ENCODE measurements at places on chromosomes 16 and 17.

DNA sequence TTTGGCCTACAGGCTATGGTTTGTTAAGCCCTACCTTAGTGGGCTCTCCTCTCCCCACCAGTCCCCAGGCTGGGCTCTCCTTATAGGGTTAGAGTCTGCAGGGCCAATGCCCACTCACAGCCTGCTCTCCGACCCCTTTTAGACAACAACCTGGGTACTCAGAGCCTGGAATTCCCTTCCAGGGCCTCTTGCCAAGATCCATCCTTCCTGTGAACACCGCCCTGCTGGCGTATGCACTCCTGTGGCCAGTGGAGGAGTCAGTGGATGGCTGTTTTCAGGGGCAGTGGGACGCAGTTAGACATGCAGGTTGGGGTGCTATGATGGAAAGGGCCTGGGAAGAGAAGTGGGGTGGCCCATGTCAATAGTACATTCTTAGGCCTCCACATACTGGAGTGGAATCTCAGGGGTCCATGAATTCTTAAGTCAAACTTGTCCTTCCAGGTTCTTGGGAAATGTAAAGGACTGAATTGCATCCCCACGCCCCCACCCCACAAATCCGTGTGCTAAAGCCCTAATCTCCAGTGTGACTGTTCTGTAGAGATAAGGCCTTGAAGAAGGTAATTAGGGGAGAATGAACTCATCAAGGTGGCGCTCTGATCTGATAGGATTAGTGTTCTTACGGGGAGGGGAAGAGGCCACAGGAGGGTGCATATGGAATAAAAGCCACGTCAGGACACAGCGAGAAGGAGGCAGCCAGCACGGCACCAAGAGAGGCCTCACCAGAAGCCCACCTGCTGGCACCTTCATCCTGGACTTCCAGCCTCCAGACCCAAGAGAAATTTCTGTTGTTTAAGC, 81.6 kb upstream of the CACNG5 start:
- no peak for DNase-seq

DNA sequence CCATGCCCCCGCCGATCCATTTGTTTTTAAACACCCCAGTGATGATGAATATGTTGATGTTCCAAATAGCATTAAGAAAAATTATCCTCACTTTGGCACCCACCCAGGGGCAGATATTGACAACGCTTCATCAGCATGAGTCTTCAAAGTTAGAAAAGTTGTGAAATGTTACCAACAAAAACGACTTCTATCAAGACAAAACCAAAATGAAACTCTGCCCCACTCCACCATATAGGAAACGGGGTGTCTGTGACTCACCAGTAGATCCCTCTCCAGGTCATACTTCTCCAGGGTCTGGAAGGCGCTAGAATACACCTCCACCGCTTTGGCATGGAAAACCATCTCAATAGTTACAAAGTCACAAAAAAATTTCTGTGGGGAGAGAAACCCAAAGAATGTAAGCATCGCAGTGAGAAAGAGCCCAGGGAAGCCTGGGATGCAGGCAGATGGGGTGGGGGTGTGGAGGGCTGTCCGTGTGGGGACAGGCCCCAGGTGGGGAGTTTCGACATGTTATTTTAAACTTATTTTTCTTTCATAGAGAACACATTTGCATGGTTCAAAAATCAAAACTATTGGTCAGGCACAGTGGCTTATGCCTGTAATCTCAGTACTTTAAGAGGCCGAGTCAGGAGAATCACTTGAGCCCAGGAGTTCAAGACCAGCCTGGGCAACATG, 10.2 kb downstream of the CIBAR2 start:
- no peak for DNase-seq

- DNase-seq, result no peak
Observed at GRCh38 chr16:53837426-53837825, 133.5 kb downstream of the FTO start.

DNA sequence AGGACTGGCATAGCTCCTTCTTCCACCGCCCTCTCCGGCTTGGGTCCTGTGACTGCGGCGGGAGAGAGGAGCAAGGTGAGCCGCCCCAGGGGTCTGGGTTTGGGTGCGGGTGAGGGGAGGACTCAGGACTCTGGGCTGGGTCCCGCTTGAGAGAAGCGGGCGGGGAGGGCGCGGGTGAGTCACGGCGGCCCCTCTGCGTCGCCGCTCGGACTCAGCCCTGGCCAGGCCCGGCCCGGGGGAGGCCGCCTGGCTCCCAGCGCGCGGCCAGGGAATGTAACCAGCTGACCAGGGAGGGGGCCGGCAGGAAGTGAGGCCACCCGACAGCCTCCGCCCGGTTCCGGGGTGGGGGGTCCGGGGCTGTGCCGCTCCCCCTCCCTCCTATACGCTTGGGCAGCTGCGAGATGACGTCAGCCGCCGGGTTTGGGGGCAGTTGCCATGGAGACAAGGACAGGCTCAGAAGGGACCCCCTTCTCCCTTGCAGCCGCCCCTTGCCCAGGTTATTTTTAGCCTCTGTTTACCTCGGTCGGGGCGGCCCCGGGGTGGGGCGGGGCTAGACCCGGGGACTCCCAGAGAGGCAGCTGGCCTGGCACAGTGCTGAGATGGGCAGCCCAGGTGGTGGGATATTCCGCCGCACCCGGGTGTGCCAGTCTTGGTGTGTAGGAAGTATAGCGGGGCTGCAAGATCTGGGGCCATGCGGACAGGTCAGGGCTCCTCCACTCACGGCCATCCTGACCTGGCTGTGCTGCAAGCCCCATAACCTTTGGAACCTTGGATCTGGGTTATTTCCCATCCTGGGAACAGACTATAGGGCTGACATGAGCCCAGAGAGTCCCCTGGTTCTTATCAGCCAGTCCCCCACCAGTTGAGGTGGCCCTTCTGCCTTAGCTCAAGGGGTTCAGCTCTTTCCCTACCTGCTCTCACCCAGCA, 1.6 kb downstream of the RIPOR1 start:
- DNase-seq, result peak; percentile 59

DNA sequence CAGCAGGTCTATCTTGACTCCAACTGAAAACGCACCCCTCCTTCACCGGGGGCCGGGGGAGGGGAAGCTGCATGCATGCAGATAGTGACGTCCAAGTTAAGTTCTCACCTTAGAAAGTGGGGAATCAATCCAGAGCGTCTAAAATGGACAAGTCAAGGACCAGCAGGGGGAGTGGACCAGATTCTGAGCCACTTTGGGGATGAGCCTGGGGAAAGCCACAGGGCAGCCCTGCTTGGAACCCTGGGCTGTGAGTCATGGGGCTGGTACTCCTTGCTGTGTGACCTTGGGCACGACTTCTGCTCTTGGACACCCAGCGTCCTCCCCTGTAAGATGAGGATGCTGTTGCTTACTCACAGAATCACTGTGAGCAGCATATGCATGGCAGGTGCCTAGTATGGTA, 9.1 kb downstream of the TNFRSF13B start:
- DNase-seq, result no peak

- DNase-seq, result no peak
Observed at GRCh38 chr17:21204935-21205334, 9.0 kb downstream of the TMEM11 start.

GRCh38 chr16:10988164-10988803, 43.9 kb downstream of the CLEC16A start:
- DNase-seq, result no peak

- DNase-seq, result no peak
Observed at GRCh38 chr16:24088767-24089166, 167.4 kb upstream of the CACNG3 start.

DNA sequence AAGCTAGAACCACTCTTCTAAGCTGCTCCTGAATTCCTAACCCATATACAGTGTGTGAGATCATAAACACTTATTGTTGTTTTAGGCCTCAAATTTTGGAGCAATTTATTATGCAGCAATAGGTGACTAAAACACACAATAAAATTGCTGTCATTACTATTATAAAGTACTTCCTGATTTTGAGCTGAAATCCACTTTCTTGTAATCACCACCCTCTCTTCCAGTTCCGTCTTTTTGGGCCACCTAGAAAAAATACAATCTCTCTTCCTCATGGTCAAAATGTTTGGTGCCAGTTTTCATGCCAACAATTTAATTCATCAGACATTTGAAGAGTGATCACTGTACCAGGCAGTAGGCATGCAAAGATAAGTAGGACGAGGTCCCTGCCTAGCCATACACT, 43.3 kb upstream of the NF1 start:
- no peak for DNase-seq

- DNase-seq, result no peak
Observed at GRCh38 chr17:17933775-17934174, 38.4 kb downstream of the TOM1L2 start.

- DNase-seq, result no peak
Observed at GRCh38 chr17:60422162-60422665, at the start of gene CHCT1. Gene CHCT1 (plus strand): TSS chr17:60422489. CDS start chr17:60422593, 104 bp downstream.

DNA sequence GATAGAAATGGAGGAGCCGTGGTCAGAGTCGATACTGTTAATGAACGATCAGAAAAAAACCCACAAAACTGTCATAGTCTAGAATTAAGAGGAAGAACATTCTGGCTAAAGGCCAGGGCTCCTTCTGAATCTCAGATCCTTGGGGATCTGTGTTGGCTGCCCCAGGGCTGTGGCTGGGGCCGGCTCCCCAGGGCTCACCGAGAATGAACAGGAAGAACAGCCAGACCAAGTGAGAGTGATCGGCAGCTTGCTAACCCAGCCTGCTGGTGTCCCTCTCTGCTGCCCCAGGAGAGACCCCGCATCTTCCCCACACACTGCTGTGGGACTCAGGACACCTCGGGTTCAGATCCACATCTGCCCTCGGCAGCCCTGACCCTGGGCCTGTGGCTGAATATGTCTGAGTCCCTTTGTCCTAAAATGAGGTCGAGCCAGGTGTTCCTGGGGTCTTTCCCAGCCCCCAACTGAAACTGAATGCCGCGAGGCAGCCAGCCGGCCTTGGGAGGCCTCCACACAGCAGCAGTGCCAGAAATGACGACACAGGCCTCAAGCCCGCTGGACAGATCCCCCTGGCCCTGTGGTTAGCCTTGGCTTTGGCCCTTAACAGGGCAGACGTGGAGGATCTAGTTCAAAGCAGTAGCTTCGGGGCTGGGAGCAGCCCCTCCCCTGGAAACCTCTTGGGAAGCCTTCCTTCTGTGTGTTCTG, 23.9 kb upstream of the CLEC18A start:
- no peak for DNase-seq

- no peak for DNase-seq
Observed at GRCh38 chr17:34487626-34488025, 91.8 kb upstream of the TMEM132E start.

GRCh38 chr16:383326-384051, 1.7 kb upstream of the PGAP6 start:
- peak; percentile 82 for DNase-seq

GRCh38 chr16:11639925-11640899, 28.0 kb upstream of the SNN start:
- DNase-seq, result peak; percentile 58

GRCh38 chr17:66671156-66671555, 163.8 kb upstream of the CACNG5 start:
- DNase-seq, result no peak

- DNase-seq, result no peak
Observed at GRCh38 chr16:46947900-46948547, 25.4 kb downstream of the DNAJA2 start.

- DNase-seq, result no peak
Observed at GRCh38 chr16:72242757-72243156, 70.8 kb upstream of the PMFBP1 start.

GRCh38 chr16:47258874-47259461, 115.2 kb upstream of the NETO2 start:
- no peak for DNase-seq

- peak; percentile 46 for DNase-seq
Observed at GRCh38 chr17:59371416-59372100, 40.1 kb downstream of the YPEL2 start.

- no peak for DNase-seq
Observed at GRCh38 chr17:80097127-80097621, 4.2 kb upstream of the GAA start.

- no peak for DNase-seq
Observed at GRCh38 chr17:70968302-70968701, 799.0 kb downstream of the KCNJ2 start.

Data from colonic mucosa (tissue), 4 donors.